ENCODE measurements at places on chromosomes 4 and X. TPM values are rescaled to one million over a fixed set of nuclear protein-coding genes. Genes with fewer than 3 reads are reported as not detected.

GRCh38 chr4:27921231-27921630 lies 1060.6 kb downstream of the STIM2 start:
- no peak for DNase-seq

DNA sequence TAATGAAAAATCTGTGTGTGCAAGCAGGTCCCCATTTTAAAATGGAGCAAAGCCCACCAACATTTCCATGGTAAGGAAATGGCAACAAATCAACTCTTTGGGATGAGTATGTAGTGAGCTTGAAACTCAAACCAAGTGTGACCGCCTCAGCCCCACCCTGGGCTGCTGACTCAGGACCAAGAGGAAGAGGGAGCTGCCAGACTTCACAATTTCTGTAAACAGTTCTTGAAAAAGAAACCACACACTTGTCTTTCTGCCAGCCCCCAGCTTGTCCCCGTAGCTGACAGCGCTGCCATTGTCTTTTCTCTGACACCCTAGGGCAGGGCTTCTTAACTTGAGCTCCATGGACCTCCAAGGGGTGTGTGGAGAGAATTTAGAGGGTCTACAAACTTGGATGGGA lies 10.3 kb downstream of the RTL5 start:
- no peak for DNase-seq

- no peak for DNase-seq
Measured at GRCh38 chrX:32985544-32985943, 225.8 kb downstream of the DMD start.

The PAGE1 gene
- total RNA-seq: not detected

The CPE gene
- total RNA-seq: not detected

All from HT-29 (cell line).